ENCODE measurements at places on chromosomes 11 and 22.

GRCh38 chr11:47267876-47268275 lies 2.1 kb upstream of the MADD start:
- DNase-seq = no peak

DNA sequence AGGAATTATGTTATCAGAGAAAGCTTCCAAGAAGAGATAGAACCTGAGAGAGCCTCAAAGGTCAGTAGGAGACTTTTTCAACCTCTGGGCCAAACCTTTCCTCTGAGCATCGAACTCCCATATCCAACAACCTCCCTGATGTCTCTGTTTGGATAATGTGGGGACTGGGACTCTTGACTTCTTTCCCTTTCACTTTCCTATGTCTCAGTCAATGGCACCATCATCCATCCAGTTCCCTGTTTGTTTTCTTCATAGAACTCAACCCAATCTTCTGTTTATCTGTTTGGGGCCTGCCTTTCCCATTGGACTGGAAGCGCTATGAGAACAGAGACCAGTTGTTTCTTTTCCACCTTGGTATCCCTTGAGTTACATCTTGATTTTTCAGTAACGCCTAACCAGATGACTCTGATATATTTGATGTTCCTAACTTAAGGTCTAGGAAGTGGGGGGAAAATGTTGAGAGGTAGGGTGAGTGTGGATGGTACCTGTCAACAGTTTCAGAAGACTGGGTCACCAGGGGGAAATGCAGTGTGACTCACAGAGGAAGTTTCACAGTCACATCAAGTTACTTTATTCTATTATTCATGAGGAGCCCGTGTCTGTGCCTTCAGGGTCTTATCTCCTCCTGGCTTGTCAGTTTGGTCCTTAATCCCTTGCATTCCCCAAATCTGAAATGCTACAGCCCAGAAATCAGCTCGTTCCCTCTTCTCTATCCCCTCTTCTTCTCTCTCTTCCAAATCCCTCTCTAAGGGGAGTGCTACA lies 4.5 kb upstream of the KCNE3 start:
- no peak for DNase-seq

- DNase-seq = no peak
Observed at GRCh38 chr11:121733858-121734257, 281.1 kb upstream of the SORL1-AS1 start.

GRCh38 chr22:37157516-37158285 lies 8.0 kb upstream of the IL2RB start:
- DNase-seq = no peak

DNA sequence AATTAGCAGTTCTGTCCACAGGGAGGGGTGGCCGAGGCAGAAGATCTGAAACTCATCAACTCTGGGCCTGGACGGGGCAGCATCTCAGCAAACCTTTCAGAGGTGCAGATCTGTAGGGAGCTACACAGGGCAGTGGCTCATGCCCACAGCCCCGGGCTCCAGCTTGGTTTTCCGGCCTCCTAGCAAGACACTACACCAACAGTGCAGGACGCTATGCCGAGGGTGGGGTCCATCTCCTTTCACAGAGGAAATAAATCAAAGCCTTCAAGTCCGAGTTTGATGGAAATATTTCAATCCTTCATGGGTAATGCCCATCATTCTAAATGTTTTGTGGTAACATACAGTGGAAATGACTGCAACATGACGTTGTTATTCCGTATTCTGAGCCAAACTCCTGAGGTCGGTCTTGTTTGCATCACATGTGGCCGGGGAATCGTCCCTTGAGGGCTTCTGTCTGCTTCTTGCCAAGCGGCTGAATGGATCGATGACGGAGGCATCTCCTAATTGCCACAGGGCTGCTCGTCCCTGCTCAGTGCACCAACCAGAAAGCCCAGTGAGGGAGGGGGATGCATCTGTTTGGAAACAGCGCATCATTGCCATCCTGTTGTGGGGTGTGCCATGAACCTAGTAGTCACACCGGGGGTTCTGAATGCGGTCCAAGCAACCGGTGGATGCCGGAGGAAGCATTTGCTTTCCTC lies 30.0 kb downstream of the LINC01488 start:
- DNase-seq = no peak

DNA sequence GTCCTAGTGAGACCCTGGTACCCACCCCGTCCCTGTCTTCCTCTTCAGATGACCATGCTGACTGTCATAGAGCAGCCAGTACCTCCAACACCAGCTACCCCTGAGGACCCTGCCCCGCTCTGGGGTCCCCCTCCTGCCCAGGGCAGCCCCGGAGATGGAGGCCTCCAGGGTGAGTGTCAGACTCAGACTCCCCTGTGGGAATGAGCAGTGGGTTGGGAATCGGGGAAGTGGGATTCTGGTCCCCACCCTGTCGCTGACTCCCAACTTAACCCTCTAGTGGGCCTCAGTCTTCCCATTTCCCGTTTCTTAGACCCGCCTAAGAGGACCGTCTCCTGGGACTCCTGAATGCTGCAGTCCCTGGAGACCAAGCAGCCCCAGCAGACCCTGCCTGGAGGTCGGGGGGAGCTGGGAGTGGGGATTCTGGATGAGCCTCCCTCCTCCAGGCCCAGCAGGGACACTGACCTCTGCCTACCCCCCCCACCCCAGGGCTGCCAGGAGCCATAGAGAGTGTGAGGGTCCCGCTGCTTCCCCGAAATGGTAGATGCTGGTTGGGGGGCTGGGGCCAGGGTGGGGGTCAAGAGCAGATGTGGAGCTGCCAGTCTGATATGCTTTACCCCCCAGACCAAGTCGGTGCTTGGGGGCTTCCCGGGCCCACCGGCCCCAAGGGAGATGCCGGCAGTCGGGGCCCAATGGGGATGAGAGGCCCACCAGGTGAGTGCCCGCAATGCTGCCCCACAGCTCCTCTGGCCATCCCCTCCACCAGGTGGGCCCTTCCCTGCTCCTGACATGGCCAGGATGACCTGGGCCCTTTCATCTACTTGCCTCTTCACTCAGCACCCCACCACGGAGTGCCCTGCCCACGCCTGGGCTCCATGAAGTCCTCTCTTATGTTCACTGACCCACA lies 25.5 kb downstream of the EMID1 start:
- DNase-seq = no peak

DNA sequence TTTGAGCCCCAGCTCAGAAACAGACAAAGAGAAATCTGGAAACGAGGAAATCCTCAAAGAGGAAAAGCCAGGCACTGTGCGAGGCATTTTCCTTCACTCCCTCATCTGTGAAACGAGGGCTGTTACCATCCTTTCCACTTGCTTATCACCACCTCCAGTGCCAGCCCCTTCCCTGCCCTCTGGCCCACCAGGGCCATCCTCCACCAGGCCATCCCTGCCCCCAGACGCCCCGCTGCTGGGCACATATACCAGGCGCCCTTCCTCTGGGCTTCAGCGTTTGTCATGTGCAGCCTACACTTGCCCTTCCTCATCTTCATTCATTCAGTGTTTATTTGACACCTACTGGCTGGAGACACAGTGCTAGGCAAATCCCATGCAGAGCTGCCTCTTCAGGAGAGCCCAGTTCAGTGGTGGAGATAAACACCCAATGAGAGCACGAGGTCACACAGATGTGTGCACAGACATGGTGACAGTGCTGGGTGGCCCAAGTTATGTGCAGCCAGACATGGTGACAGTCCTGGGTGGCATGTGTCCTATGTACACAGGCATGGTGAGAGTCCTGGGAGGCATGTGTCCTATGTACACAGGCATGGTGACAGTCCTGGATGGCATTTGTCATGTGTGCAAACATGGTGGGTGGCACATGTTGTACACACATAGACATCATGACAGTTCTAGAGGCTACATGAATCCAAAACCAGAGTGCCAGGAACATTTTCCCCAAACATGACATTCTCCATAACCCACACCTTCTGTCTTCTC lies 9.7 kb downstream of the SPTBN2 start:
- DNase-seq = no peak

GRCh38 chr11:97158243-97158642 lies 768.4 kb downstream of the JRKL start:
- DNase-seq = no peak

- DNase-seq = no peak
Observed at GRCh38 chr11:73398721-73399120, 22.5 kb downstream of the RELT start.

- DNase-seq = peak; percentile 1
Observed at GRCh38 chr11:104390651-104391050, 226.7 kb upstream of the PDGFD start.

DNA sequence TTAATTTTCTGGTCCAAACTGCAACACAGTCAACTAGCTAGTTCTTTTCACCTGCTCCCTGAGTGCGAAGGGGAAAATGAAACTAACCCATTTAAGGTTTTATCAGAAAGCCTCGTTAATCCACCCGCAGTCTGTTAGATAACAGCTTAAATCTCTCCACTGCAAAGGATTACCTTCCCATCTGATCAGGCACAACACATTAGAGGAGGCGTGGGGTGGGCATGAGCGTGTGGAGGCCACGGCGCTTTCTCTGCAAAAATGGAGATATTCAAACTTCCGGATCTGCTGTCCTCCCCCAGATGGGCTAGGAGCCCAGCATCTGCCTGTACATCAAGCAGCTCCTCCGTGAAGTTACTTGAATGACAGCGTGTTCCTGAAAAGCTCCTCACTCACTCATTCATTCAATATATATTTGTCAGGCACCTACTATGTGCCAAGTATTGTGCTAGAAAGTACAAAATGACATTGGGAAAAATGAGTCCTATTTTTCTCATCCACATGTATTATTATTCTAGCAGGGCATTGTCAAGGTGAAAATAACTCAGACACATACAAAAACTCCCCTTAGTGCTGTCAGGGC lies 13.5 kb upstream of the ANKK1 start:
- no peak for DNase-seq

DNA sequence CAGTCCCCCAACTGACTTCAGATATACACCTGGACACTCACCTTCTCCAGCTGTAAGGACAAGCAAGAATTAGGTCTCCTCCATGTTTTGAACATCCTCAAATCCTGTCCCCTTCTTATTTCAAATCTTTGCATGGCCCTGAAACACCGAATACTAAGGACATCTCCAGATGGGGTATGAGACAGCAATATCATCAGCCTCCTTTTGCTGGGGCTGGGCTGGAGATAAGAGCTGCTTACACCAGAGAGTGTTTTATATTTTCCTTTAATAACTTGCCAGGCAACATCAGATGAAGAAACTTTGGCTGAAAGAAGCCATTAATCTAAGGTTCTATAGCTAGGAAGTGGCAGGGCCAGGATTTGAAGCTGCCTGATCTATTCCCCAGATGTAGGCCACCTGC lies 21.6 kb downstream of the TUG1 start:
- DNase-seq = no peak

DNA sequence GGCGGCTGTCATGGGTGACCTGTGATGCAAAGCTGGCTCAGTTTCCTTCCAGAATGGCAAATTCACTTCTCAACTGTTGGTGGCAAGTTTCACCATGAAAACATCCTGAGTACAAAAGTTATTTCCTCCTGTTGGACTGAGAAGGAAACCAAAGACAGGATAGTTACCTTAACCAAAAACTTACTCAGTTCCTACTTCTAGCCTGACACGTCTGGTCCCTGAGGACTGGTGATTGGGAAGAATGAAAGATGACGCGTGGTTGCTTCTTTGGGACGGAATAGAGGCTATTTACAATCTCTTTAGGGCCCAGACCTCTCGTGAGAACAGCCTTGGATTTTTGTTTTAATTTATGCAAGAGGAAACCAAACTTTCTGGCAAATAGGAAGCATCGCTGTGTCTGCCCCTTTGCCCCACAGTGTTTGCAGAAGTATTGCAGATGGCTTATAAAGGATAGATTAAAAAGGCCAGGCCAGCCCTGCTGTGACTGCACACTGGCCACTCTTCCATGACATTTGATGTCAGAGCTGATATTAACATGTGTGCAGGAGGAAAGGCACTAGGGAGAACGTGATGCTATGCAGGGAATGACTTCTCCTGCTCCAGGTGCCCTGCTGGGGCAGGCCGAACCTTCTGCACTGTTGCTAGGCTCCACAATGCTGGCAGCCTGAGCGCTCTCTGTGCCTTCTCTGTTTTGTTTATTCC lies 7.6 kb downstream of the VPS26B start:
- DNase-seq = no peak

- no peak for DNase-seq
Observed at GRCh38 chr11:72513411-72513810, 79.1 kb upstream of the CLPB start.

DNA sequence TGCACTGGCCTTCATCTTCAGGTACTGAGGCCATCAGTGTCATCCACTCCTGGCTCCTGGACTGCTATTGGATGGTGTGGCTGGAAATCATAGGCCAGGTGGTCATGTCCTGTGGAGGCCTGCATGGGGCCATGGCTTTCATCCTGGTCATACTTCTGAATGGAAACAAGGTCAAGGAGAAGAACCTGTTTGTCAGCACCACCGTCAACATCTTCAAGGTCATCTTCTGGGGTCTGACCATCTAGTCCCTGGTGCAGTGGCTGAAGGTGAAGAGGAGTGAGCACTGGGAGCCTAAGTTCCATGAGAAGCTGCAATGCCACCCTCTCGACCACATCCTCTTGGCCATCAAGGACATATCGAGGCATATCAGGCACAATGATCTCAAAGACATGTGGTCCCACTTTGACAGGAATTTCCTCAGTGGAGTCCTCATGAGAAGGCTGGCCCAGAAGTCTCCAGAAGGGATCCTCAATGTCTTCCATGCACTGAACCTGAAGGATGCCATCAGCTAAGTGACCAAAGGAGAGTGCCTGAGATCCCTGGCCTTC lies 120.0 kb upstream of the SERPIND1 start:
- DNase-seq = no peak

- DNase-seq = no peak
Observed at GRCh38 chr11:1157341-1157644, 460 bp upstream of the MUC5AC start.

GRCh38 chr22:39719559-39720450 lies 149.3 kb downstream of the CACNA1I start:
- DNase-seq = no peak

DNA sequence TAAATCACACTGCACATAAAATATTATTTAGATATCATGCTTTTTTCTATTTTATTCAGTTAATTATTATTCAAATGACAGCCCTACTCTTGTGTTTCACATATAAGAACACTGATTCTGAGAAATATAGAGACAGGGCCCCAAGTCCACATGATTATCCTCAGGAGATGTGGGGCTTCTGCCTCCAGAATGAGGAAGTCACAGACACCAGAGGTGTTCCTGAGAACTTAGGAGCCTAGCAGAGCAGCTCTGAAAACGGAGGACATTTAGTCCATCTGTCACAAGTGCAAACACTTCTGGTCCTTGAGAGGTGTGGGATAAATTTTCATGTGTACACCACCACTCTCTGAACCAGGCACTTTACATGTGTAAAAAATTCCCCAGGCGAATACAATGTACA lies 26.2 kb downstream of the TRIM66 start:
- no peak for DNase-seq

- DNase-seq = no peak
Observed at GRCh38 chr11:77449060-77449521, 24.8 kb downstream of the PAK1 start.

DNA sequence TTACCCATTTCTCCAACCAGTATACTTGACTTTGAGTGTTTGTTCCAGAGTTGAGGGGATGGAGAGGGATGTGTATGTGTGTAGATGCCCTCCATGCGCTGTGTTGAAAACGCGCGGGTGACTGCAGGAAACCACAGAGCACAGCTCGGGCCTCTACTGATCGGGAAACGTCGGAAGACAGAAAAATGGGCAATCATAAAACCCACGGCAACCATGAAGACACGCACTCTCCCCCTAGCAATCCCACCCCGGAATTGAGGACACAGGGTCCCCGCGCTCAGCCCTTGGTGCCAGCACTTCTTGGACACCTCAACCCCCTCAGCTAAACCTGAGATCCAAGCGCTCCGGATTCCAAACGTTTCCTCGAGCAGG lies 251 bp upstream of the UQCC3 start:
- no peak for DNase-seq

GRCh38 chr22:37803195-37803638 lies 4.5 kb upstream of the GCAT start:
- DNase-seq = no peak

GRCh38 chr11:102564110-102564509 lies 33.6 kb upstream of the MMP7 start:
- no peak for DNase-seq

Data from brain pericyte (primary cell).